ENCODE measurements at places on chromosomes 4 and X.

GRCh38 chr4:3715855-3716630, 50.1 kb upstream of the ADRA2C start:
- DNase-seq: no peak

DNA sequence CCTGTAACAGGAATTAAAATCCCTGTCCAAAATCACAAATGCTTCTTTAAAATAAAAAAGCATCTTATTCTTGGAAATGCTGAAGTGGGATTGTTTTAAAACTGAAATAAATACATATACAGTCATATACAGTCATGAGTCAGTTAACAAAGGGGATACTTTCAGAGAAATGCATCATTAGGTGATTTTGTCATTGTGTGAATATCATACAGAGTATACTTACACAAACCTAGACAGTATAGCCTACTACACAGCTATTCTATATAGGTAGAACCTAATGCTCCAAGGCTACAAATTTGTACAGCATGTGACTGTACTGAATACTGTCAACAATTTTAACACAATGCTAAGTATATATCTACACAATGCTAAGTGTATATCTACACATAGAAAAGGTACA, 104.3 kb downstream of the BRWD3 start:
- DNase-seq: no peak

DNA sequence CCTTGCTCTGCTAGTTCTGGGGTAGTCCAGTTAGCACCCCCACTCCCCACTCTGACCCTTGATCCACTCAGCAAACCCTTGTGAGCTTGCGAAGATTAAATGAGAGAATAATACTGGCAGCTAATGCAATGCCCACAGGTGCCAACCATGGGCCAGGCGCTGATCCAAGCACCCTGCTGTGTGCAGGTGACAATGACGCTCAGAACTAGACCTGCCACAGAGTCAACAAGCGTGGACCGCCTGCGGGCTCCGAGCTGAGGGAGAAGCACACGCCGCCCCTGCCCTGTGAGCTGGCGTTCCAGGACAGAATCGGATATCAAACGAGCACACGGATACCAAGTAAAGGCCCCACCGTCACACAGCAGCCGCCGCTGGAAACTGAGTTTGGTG, 129.2 kb downstream of the FAM53A start:
- DNase-seq: no peak

DNA sequence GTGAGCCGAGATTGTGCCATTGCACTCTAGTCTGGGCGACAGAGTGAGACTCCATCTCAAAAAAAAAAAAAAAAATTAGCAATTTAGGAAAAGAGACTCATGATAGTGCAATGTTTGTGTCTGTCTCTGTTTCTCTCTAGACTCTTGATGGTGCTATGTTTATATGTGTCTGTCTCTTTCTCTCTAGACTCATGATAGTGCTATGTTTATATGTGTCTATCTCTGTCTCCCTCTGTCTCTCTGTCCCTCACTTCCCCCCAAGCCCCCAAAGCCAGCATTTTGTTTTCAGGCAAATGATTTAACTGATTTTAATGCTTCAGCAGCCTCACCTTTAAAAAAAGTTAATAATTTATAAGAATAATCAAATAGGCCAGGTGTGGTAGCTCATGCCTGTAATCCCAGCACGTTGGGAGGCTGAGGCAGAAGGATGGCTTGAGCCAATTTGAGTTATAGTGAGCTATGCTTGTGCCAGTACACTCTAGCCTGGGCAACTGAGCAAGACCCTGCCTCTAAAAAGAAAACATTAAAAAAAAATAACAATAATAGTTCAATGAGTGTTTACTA, 6.9 kb downstream of the MOB1B start:
- no peak for DNase-seq

DNA sequence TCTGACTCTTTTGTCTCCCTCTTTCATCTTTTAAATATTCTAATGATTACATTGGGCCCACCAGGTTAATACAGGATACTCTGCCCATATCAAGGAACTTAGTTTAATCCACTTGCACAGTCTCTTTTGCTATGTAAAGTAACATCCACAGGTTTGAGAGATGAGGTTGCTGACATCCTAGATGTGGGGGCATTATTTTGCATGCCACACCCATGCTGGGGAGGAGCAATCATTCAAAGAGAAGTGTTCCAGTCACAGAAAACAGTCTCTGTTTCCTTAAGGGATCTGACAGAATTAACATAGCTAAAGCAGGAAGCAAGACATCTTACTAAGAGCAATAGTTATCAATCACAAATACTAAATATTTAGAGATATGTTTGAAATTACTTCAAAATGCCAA, 11.5 kb upstream of the TRAM1L1 start:
- DNase-seq: no peak

- DNase-seq: no peak
Measured at GRCh38 chr4:89253311-89253710, 54.3 kb downstream of the GPRIN3 start.

GRCh38 chrX:71053217-71053621, 14.9 kb downstream of the SNX12 start:
- DNase-seq: no peak

DNA sequence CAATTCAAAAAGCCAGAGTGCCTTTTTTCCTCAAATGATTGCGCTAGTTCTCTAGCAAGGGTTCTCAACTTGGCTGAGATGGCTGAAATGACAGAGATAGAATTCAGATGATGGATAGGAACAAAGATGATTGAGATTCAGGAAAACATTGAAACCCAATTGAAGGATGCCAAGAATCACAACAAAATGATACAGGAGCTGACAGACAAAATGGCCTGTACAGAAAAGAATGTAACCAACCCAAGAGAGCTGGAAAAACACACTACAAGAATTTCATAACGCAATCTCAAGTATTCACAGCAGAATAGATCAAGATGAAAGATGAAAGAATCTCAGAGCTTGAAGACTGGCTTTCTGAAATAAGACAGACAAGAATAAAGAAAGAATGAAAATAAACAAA, 51.7 kb upstream of the MMAA start:
- no peak for DNase-seq

DNA sequence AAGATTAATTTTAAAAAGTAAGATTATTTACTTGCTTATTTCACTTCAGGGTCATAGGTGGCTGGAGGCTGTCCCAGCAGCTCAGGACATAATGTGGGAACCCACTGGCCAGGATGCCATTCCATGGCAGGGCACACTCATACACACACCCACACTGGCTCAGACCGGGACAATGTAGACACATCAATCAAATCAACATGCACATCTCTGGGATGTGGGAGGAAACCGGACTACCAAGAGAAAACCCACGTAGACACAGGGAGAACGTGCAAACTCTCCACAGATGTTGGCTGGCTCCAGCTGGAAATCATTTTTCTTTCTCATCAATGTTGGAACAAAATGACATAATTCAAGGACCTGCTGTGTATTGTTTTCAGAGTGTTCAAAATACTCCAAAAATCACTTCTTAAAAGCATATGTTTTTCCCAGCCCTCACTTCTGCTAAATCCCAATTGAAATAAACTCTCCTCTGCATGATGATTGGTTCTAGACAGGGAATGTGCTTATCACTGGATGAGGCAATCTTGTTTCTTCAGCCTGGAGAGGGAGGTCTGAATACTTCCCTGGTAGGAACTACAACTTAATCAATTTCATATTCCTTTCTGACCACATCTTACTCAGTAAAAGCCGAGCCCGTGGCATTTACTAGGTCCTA, 18.6 kb upstream of the CPE start:
- no peak for DNase-seq

- DNase-seq: no peak
Measured at GRCh38 chr4:37188100-37188499, 56.4 kb upstream of the NWD2 start.

DNA sequence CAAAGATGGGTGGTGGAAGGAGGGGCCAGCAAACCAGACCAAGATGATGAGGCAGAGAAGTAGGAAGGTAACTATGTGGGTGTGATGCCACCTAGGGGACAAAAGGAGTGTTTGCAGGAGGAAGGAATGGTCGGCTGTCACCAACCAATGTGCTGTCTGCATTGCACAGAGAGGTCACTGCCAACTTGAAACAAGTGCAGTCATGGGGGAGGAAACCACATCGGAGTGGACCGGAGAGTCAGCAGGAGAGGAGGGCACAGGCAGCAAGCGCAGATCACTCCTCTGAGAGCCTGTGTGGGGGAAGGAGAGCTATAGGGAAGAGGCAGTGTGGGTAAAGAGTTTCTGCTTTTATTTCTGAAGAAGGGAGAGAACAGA, 38.5 kb upstream of the FGFBP2 start:
- peak; percentile 20 for DNase-seq

DNA sequence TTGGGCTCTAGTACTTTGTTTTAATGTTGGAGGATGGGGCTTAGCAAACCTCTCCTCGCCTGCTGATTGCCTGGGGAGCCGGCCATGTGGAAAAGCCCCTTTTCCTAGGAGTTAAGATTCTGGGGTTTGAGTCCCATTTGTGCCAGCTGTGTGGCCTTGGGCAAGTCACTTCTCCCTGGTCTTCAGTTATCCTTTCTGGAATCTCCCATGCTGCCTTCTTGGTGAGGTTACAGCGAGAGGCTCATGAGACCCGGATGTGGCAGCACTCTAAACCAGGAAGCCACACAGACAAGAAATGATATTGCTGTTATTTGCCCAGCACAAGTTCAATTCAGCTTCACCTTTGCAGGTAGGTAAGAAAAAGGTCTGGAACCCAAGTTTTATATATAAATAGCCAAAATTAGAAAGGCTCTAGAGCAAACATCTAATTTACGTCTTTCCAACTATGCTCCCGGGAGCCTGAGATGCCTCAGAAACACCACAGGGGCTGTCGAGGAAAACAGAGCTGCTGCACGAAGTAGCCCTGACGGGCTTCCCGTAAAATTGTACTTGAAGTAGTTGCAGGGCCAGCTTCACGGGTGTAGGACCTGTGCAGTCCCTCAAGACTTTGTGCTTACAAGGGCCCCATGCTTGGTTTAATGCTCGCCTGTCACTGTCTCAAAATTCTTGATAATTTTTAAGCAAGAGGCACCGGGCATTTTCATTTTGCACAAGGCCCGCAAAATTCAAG, 8.3 kb upstream of the SASH3 start:
- DNase-seq: no peak

GRCh38 chr4:168955674-168956073, 54.4 kb downstream of the CBR4 start:
- no peak for DNase-seq

DNA sequence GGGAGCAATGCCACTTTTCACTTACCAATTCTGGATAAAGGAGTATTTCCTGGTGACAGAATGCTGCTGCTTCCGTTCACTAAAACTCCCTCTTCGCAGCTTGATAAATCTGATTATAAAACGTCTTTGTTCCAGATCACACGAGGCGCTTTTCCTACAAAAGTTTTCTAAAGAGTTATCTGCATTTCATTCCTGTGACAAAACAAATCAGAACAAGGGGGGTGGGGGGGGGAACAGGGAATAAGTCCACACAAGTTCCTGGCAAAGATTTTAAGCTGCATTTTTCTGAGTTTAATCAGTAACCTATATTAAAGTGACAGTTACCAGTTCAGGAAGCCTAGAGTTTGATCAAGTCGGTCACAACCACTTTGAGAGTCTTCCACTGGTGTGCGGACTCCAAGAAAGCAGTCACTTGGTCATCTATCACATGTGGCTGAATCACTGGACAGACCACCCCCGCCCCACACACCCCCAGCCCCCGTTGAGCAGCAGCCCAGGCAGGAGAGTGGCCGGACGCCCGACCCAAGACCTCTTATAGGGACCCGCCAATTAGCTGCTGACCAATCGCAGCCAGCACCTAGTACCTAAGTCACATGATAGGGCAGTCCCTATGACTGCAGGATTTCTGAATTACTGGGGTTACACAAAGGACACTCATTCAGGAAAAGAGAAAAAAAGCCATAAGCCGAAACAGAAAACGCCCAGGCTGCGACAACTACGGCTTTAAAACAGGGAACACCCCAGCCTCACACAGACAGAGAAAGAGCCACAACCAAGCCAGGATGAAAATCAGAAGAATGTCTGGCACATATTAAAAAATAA, 569.3 kb upstream of the DIPK2B start:
- DNase-seq: no peak

DNA sequence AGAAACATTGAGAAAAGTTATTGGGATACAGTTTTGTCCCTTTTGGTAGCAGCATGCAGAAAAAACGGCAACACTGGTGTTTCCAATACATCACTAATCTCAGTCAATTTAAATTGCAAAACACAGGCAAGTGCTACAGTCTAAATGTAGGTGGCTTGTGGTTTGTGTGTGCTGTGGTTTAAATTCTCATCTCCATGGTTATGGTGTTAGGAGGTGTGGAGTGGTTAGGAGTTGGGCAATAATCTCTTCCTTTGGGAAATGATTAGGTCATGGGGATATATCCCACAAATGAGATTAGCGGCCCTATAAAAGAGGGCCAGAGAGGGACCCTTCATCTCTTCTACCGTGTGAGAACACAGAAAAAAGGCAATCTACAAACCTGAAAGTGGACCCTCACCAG, 1344.3 kb downstream of the ADGRL3 start:
- DNase-seq: no peak

Measured in T-cell (primary cell).